ENCODE measurements at places on chromosomes 2 and 18.

- ATAC-seq, result no peak
These were observed 882.4 kb upstream of the FAM98A start for GRCh38 chr2:34481542-34481941.

DNA sequence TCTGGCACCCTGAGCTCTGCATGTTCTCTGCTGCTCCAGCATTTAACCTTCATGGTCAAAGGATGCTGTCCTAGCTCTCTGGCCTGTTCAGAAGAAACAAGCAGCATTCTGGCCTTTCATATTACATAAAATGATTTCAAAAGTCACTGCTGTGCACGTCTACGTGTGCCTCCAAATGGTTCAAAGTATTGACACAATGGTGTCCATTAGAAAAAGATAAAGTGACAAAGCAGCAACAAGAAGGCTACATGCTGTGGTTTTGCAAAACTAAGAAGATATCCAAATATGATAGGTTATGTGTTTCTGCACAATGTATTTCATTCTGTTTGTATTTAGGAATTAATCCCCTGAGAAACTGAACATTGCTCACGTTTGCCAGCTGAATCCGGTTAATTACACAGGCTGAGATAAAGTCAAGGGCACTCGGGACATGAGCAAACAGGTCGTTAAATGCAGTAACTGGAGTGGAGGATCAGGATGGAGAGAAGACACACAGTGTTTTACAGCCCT lies 258.5 kb downstream of the DOK6 start:
- ATAC-seq, result no peak

DNA sequence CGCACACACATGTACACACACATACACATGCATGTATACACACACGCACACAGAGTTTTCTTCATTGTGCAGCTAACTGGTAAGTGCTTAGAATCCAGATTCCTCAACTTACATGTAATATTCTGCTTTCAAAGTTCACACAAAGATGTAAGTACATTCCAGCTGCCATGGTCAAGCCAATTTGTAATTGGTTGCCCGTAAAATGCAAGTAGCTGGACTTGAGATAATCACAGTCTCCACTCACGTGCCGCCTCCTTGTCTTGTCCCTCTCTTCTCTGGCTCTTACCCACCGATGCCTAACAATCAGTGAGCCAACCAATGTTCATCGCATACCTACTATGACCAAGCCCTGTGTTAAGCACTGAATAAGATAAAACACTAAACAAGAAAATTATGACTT lies 77.8 kb downstream of the SOCS6 start:
- ATAC-seq, result no peak

DNA sequence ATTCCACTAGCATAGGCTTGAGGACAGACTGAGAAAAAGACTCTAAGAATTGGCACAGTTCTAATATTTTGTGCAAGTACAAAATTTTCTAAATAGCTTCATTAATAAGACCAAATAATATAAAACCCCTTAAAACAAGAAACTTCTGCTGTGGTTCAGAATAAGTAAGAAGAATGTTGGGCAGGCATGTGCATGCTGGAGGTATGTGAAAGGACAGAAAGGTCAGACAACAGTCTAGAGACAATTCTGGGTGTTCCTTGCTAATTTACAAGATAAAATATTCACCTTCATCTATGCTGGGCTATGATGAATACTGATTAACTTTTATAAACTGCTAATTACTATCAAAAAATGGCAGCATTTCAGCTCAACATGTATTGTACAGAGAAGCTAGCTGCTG lies 14.9 kb downstream of the CEBPZOS start:
- no peak for ATAC-seq

- ATAC-seq, result no peak
These were observed 47.2 kb upstream of the GPR17 start for GRCh38 chr2:127598711-127599110.

- ATAC-seq, result no peak
These were observed 193.4 kb upstream of the HDAC4 start for GRCh38 chr2:239594019-239594771.

DNA sequence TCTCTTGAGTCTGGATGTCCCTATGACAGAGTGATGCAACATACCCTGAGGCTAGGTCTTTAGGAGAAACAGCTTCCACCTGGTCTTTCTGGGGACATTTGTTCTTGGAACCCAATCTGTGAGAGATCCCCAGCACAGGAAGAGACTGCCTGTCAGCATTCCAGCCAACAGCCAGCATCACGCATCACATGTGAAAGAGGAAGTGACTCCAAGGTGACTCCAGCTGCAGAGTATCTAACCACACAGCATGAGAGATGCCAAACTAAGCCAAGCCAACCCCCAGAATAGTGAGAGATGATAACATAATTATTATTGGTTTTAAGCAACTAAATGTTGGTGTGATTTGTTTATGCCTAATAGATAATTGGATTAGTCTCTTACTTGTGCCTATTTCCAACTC lies 35.7 kb downstream of the C18orf63 start:
- no peak for ATAC-seq

- no peak for ATAC-seq
These were observed 272.9 kb upstream of the EPHA4 start for GRCh38 chr2:221845021-221845365.
